Lung microvascular endothelial cell (primary cell): ENCODE measurements at places on chromosomes 7 and 10.

- DNase-seq: peak; percentile 75
These were observed 326.6 kb upstream of the KLF6 start for GRCh38 chr10:4111643-4112042.

GRCh38 chr7:47231627-47232026 is 350.3 kb downstream of the TNS3 start:
- no peak for DNase-seq

DNA sequence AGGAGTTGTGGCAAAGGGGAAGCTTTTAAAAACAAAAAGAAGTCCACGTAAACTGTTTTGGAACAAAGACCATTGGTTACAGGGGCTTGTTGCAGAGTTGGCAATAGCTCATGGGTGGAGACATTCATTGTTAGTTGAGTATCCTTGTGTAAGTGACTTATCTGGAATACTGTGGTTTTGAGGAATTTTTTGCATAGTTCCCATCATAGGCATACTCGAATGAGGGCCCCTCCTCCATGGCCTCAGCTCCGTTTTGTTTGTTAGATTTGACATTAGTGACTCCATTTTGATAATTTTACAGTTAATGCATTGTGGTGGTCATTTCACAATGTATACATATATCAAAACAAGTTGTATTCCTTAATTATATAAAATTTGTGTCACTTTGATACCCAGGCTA is 12.8 kb upstream of the SMKR1 start:
- no peak for DNase-seq

DNA sequence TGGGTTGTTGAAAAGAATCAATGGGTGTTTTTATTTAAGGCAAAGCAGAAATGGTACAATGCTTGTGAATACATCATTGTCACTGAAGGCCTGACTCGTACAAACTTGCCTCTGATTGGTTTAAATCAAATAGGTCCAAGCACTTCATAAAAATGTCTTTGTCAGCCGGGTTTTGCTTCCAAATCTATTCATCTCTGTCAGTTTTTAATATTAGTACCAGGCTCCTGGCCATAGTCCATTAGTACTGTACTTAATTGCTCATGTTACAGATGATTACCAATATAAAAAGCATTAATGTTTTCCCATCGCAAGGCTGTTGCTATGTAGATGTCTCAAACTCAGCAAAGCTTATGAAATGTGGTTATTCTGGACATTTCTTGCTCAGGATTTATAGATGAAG is 171.9 kb downstream of the ARID5B start:
- no peak for DNase-seq

GRCh38 chr10:95399183-95399582 is 108.4 kb upstream of the PDLIM1 start:
- DNase-seq: no peak

DNA sequence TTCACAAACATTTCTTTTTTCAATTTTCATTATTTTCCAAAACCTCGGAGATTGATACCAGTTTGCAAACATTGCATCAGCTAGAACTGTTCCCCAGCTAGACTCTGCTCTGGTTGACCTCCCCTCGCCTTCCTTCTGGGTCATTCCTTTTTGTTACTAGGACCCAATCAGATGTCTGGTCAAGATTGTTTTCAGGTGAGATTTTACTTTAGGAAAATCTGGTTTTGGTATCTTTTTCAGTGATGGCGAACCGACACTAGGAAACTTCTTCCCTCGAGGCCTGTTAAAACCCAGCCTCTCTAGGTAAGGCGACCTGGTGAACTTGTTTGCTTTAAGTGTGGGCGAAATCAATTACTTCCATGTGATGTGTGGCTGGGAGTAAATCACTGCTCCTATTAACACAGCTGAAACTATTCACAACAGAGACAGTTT is 8.4 kb downstream of the PROSER2 start:
- DNase-seq: no peak
